ENCODE measurements at places on chromosomes 3 and 15.

- no peak for DNase-seq
These were observed 172.6 kb upstream of the LRRC3B start for GRCh38 chr3:26449996-26450395.

DNA sequence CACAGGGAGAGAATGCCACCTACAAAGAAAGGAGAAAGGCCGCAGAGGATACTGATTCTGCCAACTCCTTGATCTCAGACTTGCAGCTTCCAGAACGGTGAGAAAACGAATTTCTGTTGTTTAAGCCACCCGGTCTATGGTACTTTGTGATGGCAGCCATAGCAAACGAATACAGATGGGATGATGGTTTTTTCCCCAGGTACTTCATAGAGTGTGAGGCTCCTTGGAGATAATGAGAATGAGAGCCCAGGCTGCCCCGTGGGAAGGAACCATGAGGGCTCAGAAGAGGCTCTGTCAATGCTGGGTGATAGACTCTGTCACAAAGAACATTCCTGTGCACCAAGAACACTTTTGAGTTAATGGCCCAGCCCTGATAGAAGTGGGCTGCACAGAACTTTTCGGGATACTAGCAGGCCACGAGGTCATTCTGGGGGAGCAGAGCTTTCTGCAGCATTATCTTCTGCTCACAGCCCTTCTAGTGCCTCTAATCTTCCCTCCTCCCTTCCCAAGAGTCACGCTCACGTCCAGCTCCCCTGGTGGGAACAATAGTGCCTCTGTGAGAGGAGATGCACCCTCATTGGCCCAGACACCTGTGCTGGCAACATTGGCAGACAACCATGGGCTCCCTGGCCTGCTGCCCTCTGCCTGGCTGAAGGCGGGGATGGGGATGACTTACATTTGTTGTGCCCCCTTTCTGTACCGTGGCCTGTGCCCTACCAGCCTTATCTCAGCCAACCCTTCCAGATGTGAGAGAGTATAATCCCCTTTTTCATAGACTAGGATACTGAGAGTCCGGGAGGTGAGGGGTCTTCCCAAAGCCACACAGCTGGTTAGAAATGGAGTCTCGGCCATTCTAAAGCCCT lies 5.2 kb upstream of the RLBP1 start:
- DNase-seq = no peak

- no peak for DNase-seq
These were observed 206.1 kb upstream of the ATP10A start for GRCh38 chr15:26069231-26069641.

DNA sequence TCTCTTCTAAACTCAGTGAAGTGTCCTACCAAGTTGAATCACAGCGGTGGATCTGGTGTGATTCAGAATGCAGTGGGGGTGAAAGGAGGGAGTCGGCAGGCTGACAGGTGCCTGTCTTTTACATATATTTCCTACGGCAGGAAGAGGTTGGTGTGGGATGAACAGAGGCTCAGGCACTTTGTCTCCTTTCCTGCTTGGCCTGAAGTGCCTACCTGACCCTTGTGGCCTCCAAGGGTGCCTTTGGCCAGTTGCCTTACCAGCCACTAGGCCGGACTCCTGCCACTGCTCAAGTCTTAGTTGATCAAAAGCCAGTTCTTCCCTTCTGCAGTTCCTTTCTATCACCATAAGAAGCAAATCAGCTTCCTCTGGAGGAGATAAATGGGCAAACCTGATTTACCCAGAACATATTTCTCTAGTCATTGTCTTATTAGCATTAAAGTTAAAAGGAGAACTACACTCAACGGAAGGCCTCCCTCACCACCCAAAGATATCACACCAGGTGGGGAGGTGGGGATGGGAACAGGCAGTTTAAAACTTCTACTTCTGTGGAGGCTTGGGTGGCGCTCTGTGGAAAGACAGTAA lies 52.1 kb downstream of the CRTC3 start:
- DNase-seq = no peak

GRCh38 chr3:4600493-4600892 lies 107.3 kb downstream of the ITPR1 start:
- DNase-seq = no peak

- DNase-seq = no peak
These were observed 423.6 kb upstream of the MDFIC2 start for GRCh38 chr3:70736009-70736408.

DNA sequence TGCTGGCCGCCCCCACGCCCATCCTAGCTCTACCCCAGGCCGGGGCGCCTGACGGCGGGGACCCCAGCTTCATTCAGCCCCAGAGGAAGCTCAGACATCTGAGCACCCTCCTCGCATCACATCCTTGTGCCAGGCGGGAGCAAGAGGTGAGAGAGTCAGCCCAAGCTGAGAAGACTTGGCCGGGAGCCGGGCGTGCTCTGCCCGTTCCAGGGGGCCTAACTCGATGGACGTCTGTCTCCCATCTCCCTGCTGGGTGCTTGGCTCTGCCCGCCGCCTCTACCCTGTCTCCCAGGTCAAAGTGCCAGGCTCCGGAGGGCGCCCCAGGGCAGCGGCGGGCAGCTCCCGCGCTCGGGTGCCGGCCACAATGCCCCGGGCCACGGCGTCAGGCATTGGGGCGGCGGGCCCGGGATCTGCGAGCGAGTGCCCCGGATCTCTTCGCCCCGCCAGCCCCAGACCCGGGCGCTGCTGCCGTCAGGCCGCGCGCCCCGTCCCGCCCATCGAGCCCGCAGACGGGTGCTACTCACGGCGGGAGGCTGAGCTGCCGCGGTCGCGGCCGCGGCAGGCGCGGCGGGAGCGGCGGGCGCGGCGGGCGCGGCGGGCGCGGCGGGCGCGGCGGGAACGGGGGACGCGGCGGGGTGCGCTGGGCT lies 388 bp downstream of the DAPK2 start:
- no peak for DNase-seq

- DNase-seq = no peak
These were observed 113.1 kb downstream of the TGFBR2 start for GRCh38 chr3:30719536-30719935.

- DNase-seq = peak; percentile 86
These were observed at the start of the genes CHCHD4 and TMEM43 for GRCh38 chr3:14124615-14125192. Gene CHCHD4 (minus strand): TSS chr3:14124870. CDS start chr3:14124676, 194 bp downstream. Gene TMEM43 (plus strand): TSS chr3:14125052. CDS start chr3:14125194, 142 bp downstream.

- no peak for DNase-seq
These were observed 55.2 kb downstream of the KCNAB1 start for GRCh38 chr3:156175570-156175969.

DNA sequence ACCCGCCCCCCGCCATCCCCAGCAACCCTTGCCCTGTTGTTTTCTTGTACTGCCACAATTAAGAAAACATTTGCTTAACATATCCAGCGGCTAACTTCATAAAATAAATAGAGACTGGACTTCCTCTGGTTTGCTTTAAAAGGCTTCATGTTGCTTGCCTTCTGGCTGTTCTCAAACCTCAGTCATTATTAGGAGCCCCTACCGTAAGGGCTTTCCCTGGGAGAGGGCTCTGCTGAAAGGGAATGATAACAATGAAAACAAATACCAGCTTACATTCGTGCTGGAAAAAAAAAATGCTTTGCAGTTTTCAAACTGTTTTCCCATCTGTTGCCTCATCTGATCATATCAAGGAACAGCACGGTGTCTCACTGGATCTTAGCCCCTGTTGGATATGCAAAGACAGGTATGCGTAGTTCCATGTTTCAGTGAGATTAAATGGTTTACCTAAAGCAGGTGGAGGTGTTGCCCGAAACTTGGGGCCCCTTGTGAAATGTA lies 77.2 kb upstream of the VGLL4 start:
- DNase-seq = no peak

- no peak for DNase-seq
These were observed 28.5 kb upstream of the CFAP161 start for GRCh38 chr15:81105545-81105944.

DNA sequence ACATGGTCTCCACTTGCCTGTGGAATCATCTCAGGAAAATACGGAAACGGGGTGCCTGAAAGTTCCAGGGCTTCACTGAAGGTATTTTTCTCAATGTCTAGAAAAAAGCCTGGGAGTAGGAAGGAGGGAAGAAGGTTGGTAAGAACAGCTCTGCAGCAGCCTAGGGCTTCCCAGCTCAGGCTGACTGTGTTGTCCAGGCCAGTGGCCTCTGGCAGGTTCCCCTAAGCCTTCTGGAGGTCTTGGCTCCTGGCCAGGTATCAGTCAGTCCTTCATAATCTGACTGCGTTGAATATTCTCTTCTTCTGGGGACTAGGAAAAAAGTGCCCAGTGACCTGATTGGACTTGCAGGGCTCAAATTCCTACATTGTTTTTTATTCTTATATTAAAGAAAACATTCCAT lies 38.6 kb downstream of the SSR3 start:
- DNase-seq = no peak

DNA sequence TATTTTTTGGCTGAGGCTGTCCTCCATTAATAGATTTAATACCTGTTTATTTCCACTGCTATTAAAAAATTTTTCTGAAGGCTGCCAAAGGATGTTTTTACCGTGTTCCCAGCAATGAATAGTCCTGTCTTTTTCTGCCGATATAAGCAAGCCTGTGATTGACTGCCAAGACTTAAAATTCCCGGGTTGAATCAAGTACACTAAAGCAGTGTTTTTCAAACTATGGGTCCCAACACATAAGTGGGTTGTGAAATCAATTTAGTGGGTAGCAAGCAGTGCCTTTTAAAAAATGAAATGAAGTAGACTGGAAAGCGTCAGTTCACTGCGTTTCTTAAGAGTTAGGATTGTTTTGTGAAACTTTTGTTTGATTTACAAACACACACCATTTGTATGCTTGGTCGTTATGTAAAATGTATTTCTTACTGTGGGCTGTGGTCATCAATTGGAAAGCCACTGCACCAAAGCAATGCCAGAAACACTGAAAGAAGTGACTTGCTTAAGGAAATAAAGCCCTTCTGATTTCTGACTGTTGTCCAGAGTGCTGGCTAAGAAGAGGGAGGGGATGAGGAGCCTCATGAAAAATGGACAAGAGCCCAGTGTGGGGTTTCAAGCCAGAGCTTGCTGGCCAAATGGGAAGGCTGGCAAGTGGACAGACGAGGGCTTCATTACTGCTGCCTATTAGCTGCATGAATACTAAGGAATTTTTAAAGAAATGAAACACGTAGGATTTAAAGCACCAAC lies 206.0 kb downstream of the THRB start:
- DNase-seq = no peak

- no peak for DNase-seq
These were observed 23.9 kb upstream of the TPM1 start for GRCh38 chr15:63018639-63019038.

- no peak for DNase-seq
These were observed 44.1 kb upstream of the UMPS start for GRCh38 chr3:124686028-124686670.

GRCh38 chr15:100405179-100405578 lies 63.4 kb upstream of the ADAMTS17 start:
- DNase-seq = no peak

DNA sequence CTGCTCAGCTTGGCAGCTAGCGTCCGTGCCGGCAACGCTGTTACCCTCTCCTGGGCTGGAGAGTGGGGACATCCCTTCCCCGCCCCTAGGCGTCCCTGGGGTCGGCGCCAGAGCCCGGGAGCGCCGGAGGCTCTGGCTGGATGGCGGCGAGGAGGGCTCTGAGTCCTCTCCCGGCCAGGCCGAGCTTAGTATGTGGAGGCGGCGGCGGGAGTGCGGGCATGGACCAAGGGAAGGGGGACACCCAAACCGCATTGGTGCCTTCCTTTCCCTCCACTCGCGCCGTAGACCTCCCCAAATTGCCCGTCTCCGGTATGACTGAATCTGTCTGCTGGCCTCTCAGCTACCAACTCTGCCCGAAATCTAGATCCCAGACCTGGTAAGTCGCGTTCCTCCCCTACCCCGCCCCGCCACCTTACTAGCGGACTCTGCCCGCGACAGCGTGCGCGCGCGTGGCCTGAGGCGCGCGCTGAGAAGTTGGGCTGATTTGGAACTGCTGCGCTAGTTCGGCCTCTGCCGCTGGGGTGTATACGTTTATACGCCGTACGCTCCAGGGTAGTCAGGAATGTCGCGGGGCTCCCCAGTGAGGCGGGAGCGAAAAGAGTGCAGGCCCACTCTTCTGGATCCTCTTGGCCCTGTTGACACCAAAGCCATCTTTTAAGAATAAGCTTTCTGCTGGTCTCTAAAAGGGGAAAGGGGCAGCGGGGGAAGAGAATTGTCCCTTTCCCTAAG lies 12.2 kb downstream of the ZIC1 start:
- DNase-seq = no peak

GRCh38 chr3:72100080-72100511 lies 315.1 kb upstream of the PROK2 start:
- DNase-seq = no peak

- DNase-seq = no peak
These were observed 26.7 kb upstream of the TMEM158 start for GRCh38 chr3:45252826-45253225.

- DNase-seq = no peak
These were observed 39.0 kb downstream of the CYP19A1 start for GRCh38 chr15:51299187-51300015.

DNA sequence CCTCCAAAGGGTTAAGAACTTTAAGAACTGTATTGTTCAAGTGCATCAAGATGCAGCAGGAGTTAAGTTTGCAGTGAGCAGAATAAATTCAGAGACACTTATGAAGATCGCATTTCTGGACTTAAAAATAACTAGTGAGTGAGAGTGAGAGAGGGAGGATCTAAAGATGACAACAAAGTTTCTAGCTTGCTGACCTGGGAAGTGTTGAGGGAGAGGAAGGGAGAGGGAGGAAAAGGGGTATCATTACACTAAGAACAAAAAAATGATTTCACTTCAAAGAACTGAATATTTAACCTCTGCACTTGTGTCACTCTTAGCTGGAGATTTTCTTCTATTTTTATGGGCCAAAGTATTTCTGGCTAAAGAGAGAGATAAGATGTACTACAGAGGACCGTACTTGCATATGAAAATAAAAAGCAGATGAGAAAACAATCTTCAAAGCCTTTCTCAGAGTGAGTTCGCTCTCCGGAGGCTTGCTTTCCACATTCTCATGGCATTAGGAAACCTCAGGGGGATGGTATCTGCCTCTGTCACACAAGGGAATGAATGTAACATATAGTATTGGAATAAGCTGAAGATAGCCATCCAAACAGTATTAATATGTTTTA lies 91.4 kb upstream of the TJP1 start:
- DNase-seq = no peak

GRCh38 chr3:102577082-102577789 lies 142.4 kb downstream of the ZPLD1 start:
- no peak for DNase-seq

DNA sequence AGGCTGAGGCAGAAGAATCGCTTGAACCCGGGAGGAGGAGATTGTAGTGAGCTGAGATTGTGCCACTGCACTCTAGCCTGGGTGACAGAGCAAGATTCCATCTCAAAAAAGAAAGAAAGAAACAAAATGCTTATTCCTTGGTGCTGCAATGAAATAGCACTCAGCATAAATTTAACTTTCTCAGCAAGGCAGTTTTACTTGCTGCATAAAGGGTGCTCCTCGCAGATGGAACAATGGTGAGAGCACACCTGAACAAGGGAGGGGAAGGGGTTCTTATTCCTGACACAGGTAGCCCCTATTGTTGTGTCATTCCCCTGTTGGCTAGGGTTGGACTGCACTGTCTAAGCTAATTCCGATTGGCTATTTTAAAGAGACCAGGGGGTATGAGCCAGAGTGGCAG lies 17.1 kb downstream of the PAK2 start:
- no peak for DNase-seq

- no peak for DNase-seq
These were observed 26.8 kb downstream of the FBXW12 start for GRCh38 chr3:48398701-48399386.

GRCh38 chr3:128319741-128320141 lies 146.9 kb downstream of the DNAJB8 start:
- DNase-seq = no peak

- DNase-seq = no peak
These were observed 755.2 kb downstream of the NR2F2 start for GRCh38 chr15:97085731-97086130.

GRCh38 chr3:124685481-124685880 lies 44.8 kb upstream of the UMPS start:
- DNase-seq = no peak

- DNase-seq = no peak
These were observed 81.2 kb downstream of the ZNF621 start for GRCh38 chr3:40605960-40606359.
